Sigmoid colon (tissue), 7 donors: ENCODE measurements at places on chromosomes 12 and 14. TPM values are rescaled to one million over a fixed set of nuclear protein-coding genes. Genes with fewer than 3 reads are reported as not detected.

DNA sequence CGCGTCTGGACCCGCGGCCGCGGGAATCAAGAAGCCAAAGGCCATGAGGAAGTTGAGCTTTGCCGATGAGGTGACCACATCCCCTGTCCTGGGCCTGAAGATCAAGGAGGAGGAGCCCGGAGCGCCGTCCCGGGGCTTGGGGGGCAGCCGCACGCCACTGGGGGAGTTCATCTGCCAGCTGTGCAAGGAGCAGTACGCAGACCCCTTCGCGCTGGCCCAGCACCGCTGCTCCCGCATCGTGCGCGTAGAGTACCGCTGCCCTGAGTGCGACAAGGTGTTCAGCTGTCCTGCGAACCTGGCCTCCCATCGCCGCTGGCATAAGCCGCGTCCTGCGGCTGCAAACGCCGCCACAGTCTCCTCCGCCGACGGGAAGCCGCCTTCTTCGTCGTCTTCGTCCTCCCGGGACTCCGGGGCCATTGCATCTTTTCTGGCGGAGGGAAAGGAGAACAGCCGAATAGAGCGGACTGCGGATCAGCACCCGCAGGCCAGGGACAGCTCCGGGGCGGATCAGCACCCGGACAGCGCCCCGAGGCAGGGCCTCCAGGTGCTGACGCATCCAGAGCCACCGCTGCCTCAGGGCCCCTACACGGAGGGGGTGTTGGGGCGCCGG lies 1.0 kb downstream of the INSM2 start:
- no peak overlapping the region for H3K27ac ChIP-seq
- peaks cover 61% of the 10 kb centered on the region for H3K27me3 ChIP-seq
- no peak overlapping the region for H3K4me3 ChIP-seq
- H3K4me1 ChIP-seq, result no peaks in the 10 kb centered on the region
- DNase-seq, result peak; percentile 67

The FAIM2 gene
- total RNA-seq, result 12.8 TPM

The OASL gene
- total RNA-seq, result not detected

GRCh38 chr14:67999290-67999689 lies 179.7 kb downstream of the RAD51B start:
- H3K36me3 ChIP-seq, result no peaks in the 10 kb centered on the region
- peak overlapping the region; percentile 66 for H3K27ac ChIP-seq
- no peak for DNase-seq
- H3K4me3 ChIP-seq, result no peak overlapping the region
- H3K27me3 ChIP-seq, result no peaks in the 10 kb centered on the region
- peaks cover 25% of the 10 kb centered on the region for H3K4me1 ChIP-seq

DNA sequence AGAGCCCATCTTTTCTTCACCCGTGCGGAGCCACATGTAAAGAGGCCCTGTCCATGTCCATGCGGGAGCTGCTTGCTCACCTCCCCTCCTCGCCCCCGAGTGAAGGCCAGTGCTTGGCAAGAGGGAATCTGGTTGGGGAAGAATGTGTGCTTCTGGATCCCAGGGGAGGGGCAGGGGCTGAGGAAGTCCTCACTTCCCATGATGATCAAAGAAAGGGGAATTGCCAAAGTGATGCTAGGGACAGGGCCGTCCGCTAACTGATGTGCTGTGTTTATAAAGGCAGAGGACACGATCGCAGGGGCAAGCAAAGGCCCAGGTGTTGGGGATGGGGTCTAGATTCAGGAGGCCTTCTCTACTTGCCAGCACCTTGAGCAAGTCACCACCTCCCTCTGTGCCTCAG lies 137.4 kb upstream of the PRMT8 start:
- H3K4me1 ChIP-seq, result no peaks in the 10 kb centered on the region
- no peaks in the 10 kb centered on the region for H3K27me3 ChIP-seq
- no peak overlapping the region for H3K27ac ChIP-seq
- DNase-seq, result no peak
- no peaks in the 10 kb centered on the region for H3K36me3 ChIP-seq

DNA sequence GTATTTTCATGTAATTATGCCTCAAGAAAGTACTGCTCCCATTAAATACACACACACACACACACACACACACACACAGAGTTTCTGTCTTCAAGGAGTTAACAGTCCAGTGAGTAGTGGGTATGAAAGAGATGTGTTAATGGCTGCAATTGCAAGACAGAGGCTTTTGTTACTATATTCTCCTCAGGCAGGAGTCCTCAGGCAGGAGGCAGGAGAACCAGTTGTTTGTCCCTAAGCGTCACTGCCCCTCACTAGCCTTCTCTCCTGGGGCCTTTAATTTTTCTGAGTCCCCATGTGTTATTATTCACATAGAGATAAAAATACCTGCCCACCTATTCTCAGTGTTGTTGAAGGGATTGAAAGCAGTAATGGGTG lies 31.2 kb downstream of the DAD1 start:
- no peak for DNase-seq
- peak overlapping the region; percentile 62 for H3K27ac ChIP-seq
- no peaks in the 10 kb centered on the region for H3K27me3 ChIP-seq

The DNAJC22 gene
- under 0.01 TPM for total RNA-seq

DNA sequence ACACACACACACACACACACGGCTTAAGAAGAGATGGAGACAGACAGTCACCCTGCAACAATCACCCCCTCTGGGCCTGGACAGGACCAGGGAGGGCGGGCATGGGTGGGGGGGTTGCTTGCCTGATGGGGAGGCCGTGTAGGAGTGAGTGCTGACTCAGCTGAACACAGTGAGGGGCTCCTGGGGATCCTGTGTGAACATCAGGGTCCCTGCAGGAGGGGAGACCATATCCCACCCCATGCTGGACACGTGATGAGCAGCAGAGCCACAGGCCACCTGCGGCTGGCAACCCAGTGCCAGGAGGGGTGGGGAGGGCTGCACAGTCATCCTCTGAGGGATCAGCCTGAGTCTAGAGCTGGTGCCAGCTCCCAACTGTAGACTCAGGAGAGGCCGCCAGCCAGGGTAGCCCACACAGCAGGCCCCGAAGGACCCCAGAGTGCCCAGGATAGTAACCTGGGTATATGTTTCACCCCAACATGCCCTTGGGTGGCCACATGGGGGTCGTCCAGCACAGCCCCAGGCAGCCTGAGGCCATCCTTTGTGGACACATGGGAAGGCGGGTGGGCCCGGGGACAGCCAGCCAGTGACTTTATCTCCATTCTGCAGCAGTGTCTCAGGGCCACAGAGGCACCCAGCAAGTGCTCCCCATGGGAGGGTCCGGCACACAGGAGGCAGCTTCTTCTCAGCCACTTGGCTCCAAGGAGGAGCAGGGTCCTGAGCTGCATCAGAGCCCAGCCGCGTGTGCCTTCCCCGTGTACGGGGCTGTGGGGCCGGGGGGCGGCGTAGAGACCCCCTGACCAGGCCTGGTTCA lies 73.7 kb upstream of the SFSWAP start:
- no peak overlapping the region for H3K4me3 ChIP-seq
- H3K36me3 ChIP-seq, result no peaks in the 10 kb centered on the region
- DNase-seq, result no peak
- no peaks in the 10 kb centered on the region for H3K27me3 ChIP-seq
- no peaks in the 10 kb centered on the region for H3K4me1 ChIP-seq

DNA sequence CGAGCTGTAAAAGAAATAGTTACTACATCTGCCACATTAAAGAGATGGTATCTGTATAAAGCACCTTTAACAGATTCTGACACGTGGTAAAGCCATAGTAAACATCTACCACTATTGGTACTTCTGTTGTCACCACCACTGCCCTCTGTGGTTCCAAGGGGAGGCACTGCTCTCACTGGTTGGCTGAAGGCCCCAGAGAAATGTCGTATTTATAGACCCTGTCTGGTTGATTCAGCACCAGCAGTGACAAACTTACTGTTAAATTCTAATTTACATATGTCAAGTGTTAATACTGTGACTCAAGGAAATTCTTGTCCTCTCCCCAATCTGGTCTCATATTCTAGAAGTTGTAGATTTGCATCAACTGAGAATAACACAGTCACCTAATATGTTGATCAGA lies 281.1 kb downstream of the ERC1 start:
- no peaks in the 10 kb centered on the region for H3K4me1 ChIP-seq
- no peak overlapping the region for H3K4me3 ChIP-seq
- H3K27ac ChIP-seq, result no peak overlapping the region

DNA sequence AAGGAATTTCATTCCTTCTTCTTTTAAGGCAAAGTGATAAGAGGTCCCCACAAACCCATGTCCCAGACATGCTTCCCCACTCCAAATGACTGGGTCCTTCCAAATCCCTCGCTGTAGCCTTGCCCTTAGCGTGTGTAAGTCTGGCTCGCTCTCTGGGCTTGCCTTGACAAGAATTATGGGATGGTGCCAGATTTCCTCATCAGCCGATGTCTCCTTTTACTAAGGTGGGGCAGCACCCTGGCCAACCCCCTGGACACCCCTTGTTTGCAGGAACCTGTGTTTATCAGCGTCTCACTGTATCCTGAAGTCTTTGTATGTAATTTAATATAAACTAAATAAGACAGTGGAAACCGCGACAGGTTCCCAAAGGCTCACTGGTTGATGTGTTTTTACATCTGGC lies 493.3 kb downstream of the EGLN3 start:
- no peaks in the 10 kb centered on the region for H3K36me3 ChIP-seq
- no peak for DNase-seq
- H3K4me3 ChIP-seq, result no peak overlapping the region
- H3K27me3 ChIP-seq, result no peaks in the 10 kb centered on the region
- H3K4me1 ChIP-seq, result peaks cover 57% of the 10 kb centered on the region

DNA sequence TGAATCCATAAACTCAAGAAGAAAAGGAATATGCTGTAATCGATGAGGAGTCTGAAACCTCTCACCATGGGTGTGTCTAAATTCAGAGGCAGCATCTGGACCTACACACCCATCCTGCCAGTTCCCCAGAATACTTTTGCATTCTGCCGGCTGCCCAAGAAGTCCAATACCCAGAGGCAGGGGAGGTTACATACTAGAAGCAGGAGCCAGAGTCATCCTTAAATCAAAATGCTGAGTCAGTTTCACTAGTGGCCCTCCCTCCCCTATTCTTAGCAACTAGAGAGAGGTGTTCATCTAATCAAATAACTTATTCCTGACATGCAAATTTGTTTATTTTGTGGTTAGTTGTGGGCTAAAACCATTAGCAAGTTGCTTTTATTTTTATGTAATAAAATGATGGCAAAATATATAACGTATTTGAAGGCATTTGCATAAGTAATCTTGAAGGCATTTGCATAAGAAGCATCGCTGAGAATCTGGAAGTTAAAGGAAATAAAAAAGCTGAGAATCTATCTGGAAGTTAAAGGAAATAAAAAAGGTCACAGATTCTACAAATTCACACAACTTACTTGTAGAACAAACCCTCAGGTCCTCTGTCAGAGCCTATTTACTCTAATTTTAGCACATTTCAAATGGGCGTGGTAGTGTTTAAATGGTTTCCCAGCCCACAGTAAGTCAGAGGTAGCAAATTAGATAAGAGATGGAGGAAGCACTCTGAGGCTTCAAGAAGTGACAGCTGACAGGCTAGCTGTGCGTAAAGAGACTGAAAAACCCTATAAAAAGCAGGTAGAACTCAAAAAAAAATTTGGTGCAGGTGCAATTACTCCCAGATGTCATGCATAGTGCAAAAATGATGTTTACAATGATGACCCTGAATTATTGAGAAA lies 7.8 kb downstream of the BHLHE41 start:
- no peak for DNase-seq
- H3K36me3 ChIP-seq, result no peaks in the 10 kb centered on the region
- H3K4me3 ChIP-seq, result no peak overlapping the region
- H3K27me3 ChIP-seq, result no peaks in the 10 kb centered on the region
- peaks cover 45% of the 10 kb centered on the region for H3K4me1 ChIP-seq

DNA sequence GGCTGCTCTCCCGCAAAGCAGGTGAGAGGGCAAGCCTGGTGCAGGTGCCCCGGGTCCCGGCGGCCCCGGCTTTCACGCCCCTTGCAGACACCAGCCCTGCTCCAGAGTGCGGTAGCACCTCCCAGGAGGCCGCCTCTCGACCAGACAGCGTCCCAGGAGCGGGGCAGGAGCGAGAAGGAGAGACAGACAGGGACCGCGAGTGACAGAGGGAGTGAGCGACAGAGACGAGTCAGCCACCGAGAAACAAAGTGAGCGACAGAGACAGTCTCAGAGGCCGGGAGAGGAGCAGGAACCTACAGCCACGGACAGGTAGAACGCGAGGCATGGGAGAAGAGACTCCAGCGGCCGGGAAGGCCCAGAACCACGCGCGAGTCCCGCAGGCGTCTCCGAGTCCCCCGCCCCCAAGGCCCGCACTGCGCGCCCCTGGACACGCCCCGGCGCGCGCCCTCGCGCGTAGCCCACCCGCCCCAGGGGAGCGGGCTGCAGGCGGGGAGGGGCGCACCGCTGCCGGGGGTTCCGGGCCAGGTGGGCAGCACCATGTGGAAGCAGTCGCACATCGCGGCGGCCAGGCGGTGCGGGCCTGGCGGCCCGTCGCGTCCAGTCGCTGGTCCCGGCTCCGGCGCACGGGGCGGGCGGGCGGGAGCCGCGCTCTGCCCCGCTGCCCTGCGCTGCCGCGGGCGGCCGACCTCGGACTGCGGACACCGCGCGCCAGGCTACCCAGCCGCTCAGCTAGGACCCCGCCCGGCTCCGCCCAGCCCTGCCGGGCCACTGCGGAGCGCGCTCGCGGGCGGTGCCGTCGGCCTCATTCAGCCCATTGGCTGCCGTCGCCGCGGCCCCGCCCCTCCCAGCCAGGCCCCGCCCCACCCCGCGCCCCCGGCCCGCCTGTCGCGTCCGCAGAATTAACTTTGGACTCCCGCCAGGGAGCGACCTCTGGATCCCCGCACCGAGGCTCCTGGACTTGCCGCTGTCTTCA lies at the start of gene AHNAK2:
AHNAK2 (minus strand) TSS at position 694 of the 973 bp plus-strand sequence; CDS start at position 557, 137 bp downstream.
- no peaks in the 10 kb centered on the region for H3K36me3 ChIP-seq
- H3K27me3 ChIP-seq, result no peaks in the 10 kb centered on the region
- peak within 1 kb of the TSS; percentile 96 for H3K27ac ChIP-seq
- H3K4me3 ChIP-seq, result peak within 1 kb of the TSS; percentile 12
- peaks cover 76% of the 10 kb centered on the region for H3K4me1 ChIP-seq

- H3K27me3 ChIP-seq, result no peaks in the 10 kb centered on the region
- no peaks in the 10 kb centered on the region for H3K36me3 ChIP-seq
- H3K4me3 ChIP-seq, result no peak overlapping the region
- no peaks in the 10 kb centered on the region for H3K4me1 ChIP-seq
- no peak for DNase-seq
Observed at GRCh38 chr12:95574799-95575452, 23.6 kb upstream of the USP44 start.

- H3K4me1 ChIP-seq, result no peaks in the 10 kb centered on the region
- no peaks in the 10 kb centered on the region for H3K27me3 ChIP-seq
- H3K4me3 ChIP-seq, result no peak overlapping the region
Observed at GRCh38 chr12:86712425-86712843, 456.2 kb upstream of the MGAT4C start.

DNA sequence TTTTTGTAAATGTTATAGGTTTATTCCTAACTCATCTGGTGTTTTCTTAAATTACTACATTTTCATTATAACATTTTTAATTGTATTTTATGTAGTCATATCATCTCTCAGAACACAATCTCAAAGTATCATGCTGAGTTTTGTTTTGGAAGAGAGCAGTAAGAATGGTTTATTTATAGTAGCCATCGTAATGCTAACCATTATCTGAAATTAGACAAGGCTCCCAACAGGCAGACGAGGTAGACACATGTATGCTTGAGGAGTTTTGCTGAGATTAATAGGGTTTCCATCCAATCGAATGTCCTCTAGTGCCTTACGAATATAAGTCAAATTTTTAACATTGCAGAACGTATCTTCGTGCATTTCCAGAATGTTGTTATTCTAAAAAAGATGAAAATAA lies 9.0 kb upstream of the CCER1 start:
- no peak overlapping the region for H3K4me3 ChIP-seq
- H3K27ac ChIP-seq, result no peak overlapping the region
- H3K27me3 ChIP-seq, result no peaks in the 10 kb centered on the region
- H3K36me3 ChIP-seq, result no peaks in the 10 kb centered on the region
- H3K4me1 ChIP-seq, result no peaks in the 10 kb centered on the region
